ENCODE measurements at places on chromosomes 13 and 19.
A peak's percentile ranks its signal among the peaks of the same experiment; 100 is the strongest.

- DNase-seq: no peak
These were observed 385.1 kb downstream of the IRS2 start for GRCh38 chr13:109401307-109401706.

GRCh38 chr13:106685143-106685542 lies 117.2 kb upstream of the ARGLU1 start:
- DNase-seq: no peak

- DNase-seq: no peak
These were observed 12.2 kb upstream of the CACNG6 start for GRCh38 chr19:53978975-53979801.

GRCh38 chr19:10892256-10892655 lies 20.9 kb downstream of the CARM1 start:
- no peak for DNase-seq

GRCh38 chr19:48970923-48971395 lies 5.8 kb downstream of the FTL start:
- peak; percentile 70 for DNase-seq

GRCh38 chr19:52369559-52370340 lies at the start of gene ZNF880:
Gene ZNF880 (plus strand): TSS chr19:52369923. CDS start chr19:52369966, 43 bp downstream.
- peak; percentile 97 for DNase-seq

GRCh38 chr13:45437947-45438346 lies 19.8 kb upstream of the SLC25A30 start:
- no peak for DNase-seq

DNA sequence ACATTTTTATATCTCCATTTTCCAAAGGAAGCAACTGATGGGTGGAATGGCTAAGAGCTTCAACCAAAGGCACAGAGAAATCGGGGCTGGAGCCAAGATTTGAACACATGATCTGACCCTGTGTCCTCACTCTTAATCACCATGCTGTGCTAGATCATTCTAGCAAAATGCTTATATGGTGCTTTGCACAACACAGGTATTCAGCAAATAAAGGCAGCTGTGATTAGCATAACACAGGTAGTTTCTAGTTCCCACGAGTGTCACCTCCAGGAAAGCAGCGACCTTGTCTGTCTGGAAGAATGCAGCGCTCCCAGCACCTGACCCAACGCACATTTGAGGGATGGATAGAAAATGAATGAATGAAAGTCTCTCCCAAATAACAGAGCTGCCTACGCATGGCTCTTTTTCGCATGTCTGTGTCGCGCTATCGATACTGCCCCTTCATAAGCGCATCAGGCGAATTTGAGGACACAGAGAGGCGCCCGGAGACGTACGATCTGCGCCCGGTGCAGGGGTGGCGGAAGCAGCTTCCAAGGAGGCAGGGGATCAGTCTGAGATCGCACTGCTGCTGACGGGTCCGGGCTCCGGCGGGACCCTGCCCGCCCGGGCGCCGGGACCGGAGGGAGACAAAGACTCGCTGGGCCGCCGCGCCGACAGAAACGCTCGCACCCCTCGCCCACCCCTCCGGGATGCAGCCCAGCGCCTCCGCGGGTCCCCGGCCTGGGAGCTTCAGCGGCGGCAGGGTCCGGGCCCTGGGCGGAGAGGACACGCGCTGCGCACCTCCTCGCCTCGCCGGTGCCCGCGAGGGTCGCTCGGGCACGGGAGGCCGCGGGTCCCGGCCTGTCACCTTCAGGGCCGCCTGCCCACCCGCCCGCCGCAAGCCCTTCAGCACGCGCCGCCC lies 609 bp downstream of the EPS15L1 start:
- peak; percentile 50 for DNase-seq

DNA sequence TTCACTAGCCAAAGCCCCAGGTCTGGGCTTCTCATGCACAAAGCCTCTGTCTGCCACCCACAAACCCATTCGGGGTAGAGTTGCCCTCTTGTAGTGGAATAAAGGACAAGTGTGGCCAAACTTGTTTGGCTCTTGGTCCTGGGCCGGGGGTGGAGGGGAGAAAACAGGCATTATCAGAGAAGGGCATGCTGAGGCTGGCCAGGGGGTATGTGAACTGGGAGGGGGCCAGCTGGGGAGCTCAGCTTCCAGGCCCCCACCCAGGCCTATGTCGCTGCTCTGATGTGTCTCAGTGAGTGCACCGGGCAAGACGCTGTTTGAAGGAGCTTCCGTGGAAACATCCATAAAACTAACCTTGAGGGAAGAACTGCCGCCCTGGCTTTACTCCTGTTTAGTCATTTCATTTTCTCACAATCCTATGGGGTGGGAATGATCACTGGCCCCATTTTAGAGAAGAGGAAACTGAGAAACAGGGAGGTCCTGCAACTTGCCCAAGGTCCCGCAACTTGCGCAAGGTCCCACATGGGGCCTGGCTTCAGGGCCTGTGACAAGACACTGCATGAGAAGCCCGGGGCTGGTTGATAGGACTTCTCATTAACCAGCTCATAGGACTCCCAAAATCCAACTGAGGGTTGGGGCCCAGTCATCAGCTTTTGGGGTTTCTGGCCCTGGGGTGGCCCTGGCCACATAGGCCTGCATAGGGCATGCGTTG lies 30.8 kb downstream of the CCNE1 start:
- DNase-seq: no peak
